AG09319 (cell line): ENCODE measurements at places on chromosomes 3 and 15.

- DNase-seq = no peak
Observed at GRCh38 chr3:66856533-66856932, 141.6 kb upstream of the KBTBD8 start.

DNA sequence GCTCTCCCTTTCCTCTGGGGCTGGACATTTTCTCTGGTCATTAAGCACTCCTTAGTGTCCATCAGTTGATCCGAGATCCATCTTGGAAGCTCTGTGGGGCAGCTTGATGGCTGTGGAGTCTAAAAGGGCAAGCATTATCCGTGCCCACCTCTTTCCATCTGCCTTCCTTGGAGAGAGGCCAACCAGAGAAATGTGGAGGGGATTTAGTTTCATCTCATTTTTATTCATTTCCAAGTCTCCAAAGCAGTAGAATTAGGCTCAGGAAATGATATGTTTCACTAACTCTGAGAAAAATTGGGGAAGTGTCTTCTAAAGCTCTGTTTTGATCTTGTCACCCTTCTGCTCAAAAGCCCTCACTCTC, 95.9 kb upstream of the KLHL25 start:
- no peak for DNase-seq

DNA sequence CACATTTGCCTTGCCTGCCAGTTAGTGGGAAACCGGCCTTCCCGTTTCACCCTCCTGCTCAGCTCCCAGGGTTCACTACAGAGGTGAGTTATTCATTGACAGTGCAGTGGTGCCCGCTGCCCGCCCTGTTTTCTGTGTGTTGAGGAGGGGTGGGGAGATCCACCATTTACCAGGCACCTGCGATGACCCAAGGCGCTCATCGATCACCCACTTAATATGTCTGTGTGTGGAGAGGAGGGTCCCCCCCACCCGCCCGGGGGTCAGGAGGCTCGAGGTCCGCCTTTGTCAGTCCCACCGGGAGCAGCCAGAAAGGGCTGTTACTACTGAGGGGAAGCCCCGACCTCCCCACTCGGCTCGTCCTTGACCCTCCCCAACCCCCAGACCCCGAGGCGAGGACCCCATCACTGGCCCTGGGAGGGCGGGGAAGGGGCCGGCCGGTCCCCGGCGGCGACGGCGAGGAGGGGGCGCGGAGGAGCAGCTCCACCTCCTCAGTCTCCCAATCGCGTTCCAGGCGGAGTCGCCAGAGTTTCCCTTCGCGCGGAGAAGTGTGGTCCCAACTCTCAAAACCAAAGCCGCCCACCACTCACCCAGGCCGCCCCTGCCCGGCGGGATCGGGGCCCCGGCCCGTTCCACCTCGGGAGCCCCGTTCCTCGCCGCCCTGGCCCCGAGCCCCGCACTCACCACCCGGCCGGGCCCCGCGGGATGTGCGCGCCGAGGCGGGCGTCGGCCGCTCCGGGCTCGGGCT, 1.1 kb downstream of the PLXNB1 start:
- no peak for DNase-seq

DNA sequence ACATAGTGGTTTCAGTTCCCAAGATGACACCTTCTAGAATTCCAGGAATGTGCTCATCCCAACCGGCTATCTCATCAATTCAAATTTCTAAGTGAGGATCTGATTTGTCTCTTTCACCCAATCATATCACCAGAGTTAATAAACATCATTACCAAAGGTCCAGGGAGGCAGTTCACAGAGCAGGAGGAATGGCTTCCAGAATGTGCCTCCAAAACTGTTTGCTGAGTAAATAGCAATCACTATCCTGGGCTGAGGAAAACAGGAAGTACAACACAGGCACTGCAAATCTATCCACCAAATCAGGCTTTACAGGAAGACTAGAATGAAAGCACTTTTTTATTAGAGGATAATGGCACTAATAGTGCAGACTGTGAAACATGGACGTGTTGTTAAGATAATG, 61.5 kb downstream of the OSBPL10 start:
- DNase-seq = no peak

DNA sequence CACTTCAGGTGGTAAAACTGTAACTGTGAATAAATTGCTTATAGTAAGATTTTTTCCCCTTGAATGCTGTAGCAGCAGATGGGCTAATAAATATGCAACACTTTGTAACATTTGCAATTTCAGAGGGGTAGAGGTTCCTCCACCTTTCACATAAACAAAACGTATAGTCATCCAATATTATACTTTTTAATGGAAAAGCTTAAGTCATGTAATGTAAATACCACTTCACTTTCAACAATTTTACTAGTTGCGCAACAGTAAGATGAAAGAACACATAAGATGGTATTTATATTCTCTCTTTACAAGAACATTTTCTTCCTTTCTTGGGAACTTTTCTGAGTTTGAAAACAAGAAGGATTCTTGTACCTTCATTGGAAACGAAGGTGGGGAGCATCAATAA, 56.6 kb upstream of the FAM3D start:
- DNase-seq = no peak

DNA sequence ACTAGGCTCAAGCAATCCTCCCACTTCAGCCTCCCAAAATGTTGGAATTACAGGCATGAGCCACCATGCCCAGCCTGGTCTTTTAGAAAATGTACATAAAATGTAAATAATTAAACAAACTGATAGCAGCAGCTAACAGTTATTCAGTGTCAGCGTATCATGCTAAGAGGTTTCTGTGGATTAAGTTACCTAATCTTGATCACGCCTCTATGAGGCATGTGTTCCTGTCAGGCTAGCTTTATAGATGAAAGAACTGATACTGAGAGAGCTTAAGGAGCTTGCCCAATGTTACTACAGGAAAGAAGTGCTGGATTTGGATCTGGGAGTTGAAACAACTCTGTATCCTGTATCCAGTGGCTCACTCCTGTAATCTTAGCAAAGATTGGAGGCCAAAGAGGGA, 11.2 kb upstream of the MST1R start:
- DNase-seq = no peak

DNA sequence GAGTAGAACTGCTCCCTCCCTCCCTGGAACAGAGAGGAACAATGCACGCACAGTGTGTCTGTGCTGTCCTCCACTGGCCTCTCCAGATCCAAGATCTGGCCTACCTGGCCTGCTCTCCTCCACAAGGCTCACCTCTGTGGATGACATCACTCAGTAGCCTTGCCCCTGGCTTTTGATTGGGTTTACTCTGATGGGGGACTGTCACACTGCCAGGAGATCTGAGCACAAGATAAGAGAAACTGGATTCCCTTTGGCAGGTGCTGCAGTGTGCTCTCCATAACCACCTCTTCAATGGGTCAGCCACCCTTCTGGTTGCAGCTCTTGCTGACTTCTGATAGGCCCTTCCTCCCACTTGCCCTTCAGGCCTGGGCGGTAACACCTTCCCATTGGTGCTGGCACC, 22.6 kb upstream of the ANO10 start:
- DNase-seq = no peak

GRCh38 chr3:196273655-196274054, 13.9 kb downstream of the PCYT1A start:
- no peak for DNase-seq

GRCh38 chr3:175246766-175247165, 387.6 kb downstream of the NAALADL2 start:
- DNase-seq = no peak

GRCh38 chr15:60999771-61000170, 229.3 kb downstream of the RORA start:
- no peak for DNase-seq

DNA sequence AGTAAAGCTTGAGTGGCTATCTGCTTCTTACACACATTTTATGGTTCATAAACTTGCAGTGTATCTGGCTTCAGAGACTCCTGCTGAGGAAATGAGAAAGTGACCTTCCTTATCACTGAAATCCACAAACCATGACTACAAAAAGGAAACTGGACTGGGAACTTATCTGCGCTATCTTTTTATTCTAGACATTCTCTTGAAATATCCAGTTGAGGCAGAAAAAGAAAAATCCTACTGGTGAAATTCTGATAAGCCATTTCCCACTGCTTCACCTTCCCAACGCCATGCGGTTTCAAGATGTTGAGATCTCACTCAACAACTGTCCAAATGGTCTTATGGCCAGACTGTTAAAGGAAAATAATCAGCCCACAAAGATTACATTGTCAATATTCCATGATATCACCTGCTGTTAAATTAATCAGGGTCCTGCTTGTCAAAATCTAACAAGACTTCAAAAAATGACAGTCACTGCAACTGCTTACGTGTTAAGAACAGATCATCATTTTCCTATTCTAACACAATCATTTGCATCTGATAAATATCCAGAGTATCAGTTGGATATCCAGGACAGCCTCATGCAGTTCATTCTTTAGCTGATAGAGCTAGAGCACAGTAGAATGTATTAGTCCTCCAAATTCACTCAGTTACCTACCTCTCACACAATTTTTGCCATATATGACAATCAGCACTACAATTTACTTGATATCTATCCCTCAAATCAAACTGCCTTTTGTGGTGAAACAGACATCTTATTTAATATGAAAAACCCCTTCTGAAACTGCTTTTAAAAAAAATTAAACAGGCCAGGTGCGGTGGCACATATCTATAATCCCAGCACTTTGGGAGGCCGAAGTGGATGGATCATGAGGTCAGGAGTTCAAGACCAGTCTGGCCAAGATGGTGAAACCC, 538.1 kb downstream of the MAGI1 start:
- DNase-seq = no peak

DNA sequence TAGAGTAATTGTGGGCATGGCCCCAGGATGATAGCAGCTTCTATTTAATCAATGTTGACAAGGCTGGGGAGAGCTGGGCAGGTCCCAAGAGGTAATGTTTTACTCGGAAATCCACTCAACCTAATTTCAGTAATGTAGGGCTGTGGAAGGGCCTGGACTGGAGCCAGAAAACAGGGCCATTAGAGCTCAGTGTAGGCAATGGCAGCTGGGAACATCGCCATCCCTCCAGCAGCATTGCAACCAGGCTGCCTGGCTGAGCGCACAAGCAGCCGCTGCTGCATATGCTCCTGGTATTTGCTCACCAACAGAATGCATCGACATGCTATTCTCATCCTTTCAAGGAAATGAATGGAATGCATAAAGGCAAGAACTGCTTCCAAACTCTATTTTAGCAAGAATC, 90.0 kb downstream of the GAP43 start:
- DNase-seq = no peak

DNA sequence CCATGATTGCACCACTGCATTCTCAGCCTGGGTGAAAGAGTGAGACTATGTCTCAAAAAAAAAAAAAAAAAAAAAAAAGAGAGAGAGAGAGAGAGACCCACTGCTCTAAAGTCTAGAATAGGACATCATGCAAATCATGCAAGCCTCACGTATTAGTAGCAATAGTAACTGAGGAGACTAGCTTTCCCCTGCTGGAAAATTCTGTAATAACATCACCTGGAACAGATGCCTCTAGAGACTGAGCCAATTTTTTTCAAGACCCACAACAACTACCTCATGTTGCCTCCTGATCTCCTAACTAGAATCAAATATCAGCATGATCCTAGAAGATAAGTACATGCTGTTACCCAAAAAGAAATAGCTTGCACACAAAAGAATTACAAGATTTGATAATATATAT, 461.9 kb downstream of the AGBL1 start:
- DNase-seq = no peak

- no peak for DNase-seq
Observed at GRCh38 chr15:73683257-73683776, 866 bp upstream of the CD276 start.

DNA sequence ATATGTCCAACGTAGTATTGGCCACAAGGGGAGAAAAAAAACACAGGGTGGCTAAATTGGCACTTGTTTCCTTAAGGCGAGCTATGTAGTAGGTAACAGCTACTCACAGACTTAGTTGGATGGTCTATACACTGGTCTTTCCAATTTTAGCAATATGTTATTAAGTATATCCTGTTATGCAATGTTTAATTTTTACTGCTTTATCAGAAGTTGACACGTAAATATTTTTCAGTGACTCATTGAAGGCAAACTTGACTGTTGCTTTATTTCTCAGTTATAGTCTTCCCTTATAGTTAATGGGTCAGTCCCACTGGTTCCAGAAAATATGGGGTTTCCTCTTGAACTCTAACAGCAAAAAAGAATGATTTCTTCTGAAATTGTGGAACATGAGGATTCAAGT, 46.5 kb downstream of the ADPGK start:
- no peak for DNase-seq

DNA sequence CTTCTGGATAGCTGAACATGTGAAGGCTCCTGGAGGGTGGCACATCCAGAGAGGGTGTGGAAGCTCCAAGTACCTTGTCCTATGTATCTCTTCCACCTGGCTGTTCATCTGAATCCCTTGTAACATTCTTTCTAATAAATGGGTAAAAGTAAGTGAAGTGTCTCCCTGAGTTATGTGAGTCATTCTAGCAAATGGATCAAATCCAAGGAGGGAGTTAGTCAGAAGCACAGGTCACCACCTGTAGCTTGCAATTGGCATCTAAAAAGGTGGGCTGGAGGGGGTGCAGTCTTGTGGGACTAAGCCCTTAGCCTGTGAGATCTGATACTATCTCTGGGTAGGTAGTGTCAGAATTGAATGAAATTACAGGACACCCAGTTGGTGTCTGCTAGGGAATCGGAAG, 71.0 kb downstream of the WWTR1 start:
- no peak for DNase-seq

DNA sequence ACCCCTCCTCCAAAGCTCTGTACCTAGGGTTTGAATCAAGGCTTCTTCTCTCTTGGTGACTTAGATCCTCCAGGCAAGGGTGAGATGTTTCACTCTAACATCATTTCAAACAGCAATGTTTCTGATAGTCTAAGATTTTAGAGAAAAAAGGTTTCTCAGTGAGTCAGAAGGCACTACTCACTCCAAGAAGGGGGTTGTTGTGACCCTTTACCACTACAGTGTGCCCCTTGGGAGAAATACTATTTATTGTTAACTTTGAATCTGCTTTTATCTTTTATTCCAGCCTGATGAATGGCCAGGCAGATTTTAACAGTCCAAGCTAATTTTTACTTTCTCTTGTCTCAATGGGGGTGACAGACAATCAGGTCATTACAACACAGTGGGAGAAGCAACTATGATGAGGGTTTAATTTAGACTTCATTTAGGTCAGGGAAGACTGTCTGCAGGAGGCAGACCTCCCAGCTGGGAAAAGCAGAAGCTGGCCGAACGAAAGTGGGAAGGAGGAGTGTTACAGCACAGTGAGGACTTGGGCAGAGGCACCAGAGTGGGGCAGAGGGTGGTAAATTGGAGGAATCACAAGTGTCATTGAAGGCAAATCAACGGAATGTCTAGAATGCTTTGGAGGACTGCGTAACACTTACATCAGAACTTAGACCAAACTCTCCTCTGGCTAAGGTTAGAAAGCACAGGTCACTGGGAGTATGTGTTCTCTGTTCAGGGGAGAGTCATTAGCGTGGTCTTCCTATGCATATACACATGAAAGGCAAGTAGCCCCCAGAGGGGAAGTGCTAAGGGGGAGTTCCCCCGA, 21.2 kb downstream of the ZNF860 start:
- no peak for DNase-seq
